CD4-positive, alpha-beta T cell (primary cell): ENCODE measurements at places on chromosomes 4 and X. TPM values are rescaled to one million over a fixed set of nuclear protein-coding genes. Genes with fewer than 3 reads are reported as not detected.
A peak's percentile ranks its signal among the peaks of the same experiment; 100 is the strongest.

Gene GCNA
- total RNA-seq, result 1.7 TPM

- DNase-seq, result no peak
Measured at GRCh38 chr4:150211799-150212445, 133.7 kb downstream of the DCLK2 start.

- no peak for DNase-seq
Measured at GRCh38 chrX:48613502-48614160, 16.3 kb downstream of the WDR13 start.

DNA sequence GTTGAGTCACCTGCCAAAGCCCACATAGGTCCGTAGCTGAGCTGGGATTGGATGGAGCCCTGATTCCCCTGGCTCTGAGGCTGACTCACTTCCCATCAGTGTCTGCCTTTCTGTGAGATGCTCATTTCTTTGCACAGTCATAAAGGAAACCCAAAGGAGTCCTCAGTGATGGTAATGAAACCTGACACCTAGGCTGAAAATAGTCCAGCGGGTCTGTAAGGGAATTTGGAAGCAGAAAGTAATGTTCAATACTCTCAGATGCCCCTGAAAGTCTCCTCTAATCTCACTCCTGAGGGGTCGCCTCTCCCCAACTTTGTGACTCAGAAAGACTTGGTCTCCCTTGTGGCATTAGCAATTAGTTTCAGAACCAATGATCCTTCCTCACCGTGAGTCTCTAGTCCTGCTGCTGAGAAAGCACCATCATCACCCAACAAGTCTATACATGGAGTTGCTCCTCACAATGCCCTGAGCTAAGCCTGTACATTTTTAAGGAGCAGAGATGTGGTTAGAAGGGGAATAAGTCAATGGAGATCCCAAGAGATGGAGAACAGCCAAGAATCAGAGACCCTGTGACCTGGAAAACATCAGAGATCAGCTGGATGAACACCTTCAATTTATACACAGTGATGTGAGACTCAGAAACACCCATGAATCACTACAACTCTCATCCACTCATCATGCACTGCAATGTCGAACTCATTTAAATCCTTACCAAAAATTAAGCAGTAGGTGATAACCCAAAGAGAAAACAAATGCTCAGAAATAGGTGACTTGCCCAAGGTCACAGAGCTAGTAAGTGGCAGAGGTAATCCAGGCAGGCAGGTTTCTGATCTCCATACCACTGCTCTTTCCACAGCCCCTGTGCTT lies 219.0 kb upstream of the CPEB2 start:
- no peak for DNase-seq

DNA sequence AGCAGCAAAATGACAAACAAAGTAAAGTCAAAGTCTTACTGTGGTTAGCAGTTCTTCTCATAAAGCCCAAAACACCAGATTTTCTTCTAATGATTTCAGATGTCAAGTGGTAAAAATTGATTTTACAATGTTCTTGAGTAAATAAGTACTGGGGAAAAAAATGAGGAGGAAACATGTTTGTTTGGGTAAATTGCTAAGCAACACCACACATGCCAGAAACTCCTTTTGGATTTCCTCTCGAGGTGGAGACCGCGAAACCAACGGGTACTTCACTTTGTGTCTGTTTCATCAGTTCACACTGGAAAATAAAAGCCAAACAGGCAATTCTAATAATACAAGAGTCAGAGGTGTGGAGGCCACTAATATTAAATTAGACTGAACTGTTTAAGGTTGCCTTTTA lies 4.6 kb upstream of the PKD2 start:
- DNase-seq, result no peak

- peak; percentile 20 for DNase-seq
Measured at GRCh38 chrX:154750301-154751202, at the start of gene GAB3. Gene GAB3 (minus strand): TSS chrX:154751077. CDS start chrX:154751025, 52 bp downstream.

GRCh38 chr4:119730671-119730950 lies 102.0 kb upstream of the PDE5A start:
- no peak for DNase-seq

GRCh38 chr4:101175896-101176676 lies 171.2 kb downstream of the PPP3CA start:
- no peak for DNase-seq

- DNase-seq, result no peak
Measured at GRCh38 chr4:186451982-186452381, 103.4 kb downstream of the MTNR1A start.

DNA sequence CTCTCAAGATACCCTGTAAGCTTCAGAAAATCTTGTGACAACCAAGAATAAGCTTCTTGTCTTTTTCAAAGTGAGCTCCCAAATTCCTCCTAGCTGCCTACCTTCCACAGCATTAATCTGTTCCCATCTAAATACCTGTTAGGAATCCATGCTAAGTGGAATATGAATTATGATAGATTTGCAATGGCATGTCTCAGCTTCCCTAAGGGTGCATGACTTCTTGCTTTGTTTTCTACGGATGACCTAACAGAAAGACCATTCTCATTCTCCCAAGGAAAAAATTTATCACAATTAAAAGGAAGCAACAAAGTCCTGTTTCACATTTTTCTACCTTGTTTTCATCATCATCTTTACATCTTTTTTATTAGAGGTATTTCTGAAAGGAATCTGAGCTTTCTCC lies 532.7 kb downstream of the GRXCR1 start:
- DNase-seq, result no peak

DNA sequence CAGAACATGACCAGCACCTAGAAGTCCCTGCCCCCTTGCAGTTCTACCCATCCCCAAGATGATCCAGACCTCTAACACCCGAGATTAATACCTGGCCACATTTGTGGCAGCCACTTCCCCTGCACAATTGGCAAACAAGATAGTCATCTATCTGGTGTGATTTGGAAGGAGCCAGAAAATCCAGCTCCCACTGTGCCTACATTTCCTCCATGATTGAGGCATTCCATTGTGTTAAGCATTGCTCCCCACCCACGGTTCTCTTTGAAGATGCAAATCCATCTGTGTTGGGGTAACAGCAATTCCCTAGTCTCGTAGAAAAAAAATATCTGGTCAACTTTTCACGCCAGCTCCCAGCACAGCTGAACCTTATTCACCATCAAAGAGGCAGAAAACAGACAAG lies 405.0 kb downstream of the BCOR start:
- no peak for DNase-seq

GRCh38 chrX:13082206-13083065 lies 38.0 kb upstream of the FAM9C start:
- DNase-seq, result no peak

DNA sequence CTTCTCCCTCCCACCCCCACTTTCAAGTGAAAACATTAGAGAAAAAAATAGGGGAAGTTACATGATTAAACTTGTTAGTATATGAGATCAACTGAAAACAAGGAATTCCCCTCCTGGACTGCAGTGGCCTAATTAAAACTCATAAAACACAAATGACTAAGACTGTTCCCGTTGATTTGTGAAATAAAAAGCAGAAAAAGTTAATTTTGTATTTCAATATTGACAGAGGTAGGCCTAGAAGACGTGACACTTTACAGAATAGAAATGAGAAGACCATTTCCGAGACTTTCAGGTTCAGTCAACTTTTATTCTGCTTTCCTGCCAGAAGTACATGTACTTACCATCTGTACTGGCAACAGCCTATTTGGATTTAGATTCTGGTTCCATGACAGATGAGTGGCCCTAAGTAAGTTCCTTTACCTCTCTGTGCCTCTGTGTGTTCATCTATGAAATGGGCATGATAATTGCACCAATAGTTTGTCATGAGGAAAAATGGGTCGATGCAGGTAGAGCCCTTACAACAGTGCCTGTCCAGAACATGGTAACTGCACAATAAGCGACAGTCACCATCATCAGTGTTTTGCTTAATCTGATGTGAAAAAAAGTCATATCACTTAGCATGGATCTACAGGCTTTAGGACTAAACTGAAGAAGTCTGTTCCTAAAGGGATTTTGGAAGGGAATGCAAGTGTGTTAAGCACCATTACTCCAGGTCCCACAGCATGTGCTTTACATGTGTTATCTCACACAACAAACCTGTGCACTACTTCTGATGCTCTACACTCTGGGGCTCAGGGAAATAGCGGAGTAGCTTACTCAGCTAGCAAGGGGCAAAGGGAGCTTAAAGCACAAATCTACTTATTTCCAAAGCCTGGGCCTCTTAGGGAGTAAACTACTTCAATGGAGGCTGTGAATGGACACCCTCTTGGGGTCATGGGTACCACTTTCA lies 562.3 kb upstream of the DIPK2B start:
- DNase-seq, result no peak

DNA sequence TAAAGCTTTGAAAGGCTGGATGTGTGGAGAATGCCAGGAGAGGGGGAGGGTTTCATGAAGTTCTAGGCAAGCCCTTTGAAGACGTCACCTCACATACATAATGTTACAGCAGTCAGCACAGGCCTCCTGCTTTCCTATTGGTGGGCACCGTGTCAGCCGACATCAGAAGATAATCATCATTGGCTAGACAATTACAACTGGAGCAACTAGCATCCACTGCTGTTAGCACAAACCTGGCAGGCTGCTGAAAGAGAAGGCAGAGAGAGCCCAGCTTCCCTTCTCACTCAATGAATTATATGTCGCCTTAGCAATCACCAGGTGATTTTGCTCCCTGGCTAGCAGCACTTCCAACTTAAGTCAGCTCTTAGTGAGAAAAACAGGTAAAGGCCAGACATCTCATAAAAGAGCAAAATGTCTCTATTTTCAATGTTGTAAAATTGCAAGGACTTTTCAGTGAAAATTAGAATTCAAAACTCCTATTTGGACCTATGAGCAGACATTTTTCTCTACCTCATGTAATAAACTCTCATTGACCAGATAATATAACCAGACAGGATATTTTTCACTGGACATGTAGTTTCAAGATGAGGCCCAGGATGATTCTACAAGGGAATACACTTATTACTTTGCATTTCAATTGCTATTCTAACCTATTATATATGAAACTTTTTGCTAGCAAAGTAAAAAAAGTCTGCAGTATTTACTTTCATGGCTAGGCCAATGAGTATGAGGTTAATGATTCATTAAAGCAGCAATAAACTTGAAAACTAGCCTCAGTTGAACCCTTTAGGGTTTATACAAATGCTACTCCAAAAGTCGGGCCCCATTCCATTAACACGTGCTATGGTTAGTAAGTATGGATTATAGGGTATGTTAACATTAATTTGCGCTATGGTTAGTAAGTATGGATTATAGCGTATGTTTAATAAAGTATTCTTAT lies 4.3 kb downstream of the ELOVL6 start:
- DNase-seq, result peak; percentile 53

DNA sequence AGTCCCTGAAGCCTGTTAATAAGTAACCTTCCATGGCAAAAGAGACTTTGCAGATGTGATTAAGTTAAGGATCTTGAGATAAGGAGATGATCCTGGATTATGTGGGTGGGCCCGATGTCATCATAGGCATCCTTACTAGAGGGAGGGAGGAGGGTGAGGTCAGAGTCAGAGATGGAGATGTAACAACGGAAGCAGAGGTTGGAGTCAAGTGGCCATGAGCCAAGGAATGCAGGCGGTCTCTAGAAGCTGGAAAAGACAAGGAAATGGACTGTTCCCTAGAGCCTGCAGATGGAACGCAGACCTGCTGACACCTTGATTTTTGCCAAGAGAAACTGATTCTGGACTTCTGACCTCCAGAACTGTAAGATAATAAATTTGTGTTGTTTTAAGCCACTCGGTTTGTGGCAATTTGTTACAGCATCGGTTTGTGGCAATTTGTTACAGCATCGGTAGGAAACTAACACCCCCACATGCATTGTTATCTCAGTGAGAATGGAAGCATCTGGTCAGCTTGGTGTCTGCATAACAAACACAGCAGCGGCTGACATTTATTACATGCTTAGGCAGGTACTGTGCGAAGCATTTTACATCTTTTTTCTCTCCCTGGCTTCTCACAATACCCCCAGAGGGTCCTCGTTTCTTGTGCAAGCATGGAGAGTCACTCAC lies 55.6 kb downstream of the CLDN34 start:
- no peak for DNase-seq

- peak; percentile 49 for DNase-seq
Measured at GRCh38 chr4:47490550-47490949, 5.5 kb downstream of the ATP10D start.
